Muscle of leg (tissue), 16 donors: ENCODE measurements at places on chromosomes 5 and 9. TPM values are rescaled to one million over a fixed set of nuclear protein-coding genes. Genes with fewer than 3 reads are reported as not detected.
A peak's percentile ranks its signal among the peaks of the same experiment; 100 is the strongest.

- no peak overlapping the region for H3K4me3 ChIP-seq
- H3K36me3 ChIP-seq = peaks cover 43% of the 10 kb centered on the region
- H3K27ac ChIP-seq = no peak overlapping the region
- no peak for DNase-seq
- no peaks in the 10 kb centered on the region for H3K27me3 ChIP-seq
Observed at GRCh38 chr5:31537851-31538250, 5.8 kb downstream of the C5orf22 start.

PRLR gene
- 0.74 TPM for polyA plus RNA-seq

DNA sequence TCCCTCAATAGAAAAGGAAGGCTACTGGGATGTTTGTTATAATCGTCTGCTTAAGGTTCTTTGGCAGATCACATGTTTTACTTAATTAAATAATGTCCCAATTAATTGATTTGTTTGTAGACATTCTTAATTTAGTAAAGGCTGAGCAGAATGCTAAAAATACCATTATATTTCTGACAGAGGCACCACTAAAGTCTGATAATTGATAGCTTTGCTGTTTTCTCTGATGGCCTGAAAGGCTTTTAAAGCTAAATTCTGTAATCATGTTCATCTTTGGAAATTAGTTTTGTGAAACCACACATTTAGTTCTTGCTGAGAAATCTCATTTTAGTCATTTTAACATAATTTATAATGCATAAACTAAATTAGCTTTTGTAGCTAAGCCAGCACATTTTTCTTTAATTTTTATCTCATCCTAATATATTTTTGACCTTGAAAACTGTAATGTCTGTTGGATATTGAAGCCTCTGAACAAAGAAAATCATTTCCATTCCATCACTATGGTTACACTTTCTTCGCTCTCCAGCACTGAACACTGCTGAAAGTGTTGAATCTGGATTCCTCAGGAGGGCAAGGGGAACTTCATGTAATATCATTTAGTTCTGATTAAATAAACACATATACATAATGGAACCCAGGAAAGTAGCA, 329.4 kb downstream of the ELAVL2 start:
- H3K27me3 ChIP-seq = no peaks in the 10 kb centered on the region
- no peaks in the 10 kb centered on the region for H3K4me1 ChIP-seq
- peak; percentile 8 for DNase-seq
- H3K27ac ChIP-seq = no peak overlapping the region

GRCh38 chr9:87503927-87504326, 6.3 kb downstream of the DAPK1 start:
- no peak overlapping the region for H3K27ac ChIP-seq
- H3K27me3 ChIP-seq = no peaks in the 10 kb centered on the region
- H3K4me3 ChIP-seq = no peak overlapping the region
- H3K36me3 ChIP-seq = peaks cover 3% of the 10 kb centered on the region
- H3K4me1 ChIP-seq = peaks cover 7% of the 10 kb centered on the region
- no peak for DNase-seq

TARS1 gene
- 73.5 TPM for polyA plus RNA-seq

- peaks cover 18% of the 10 kb centered on the region for H3K4me1 ChIP-seq
- H3K36me3 ChIP-seq = no peaks in the 10 kb centered on the region
- H3K27ac ChIP-seq = peak overlapping the region; percentile 84
- no peaks in the 10 kb centered on the region for H3K27me3 ChIP-seq
- no peak overlapping the region for H3K4me3 ChIP-seq
Observed at GRCh38 chr5:68710514-68710913, 383.3 kb upstream of the SLC30A5 start.
